Sigmoid colon (tissue), 7 donors: ENCODE measurements at places on chromosomes 1 and 21. TPM values are rescaled to one million over a fixed set of nuclear protein-coding genes. Genes with fewer than 3 reads are reported as not detected.

Gene HSPB7
- 60.5 TPM for total RNA-seq

Gene REN
- total RNA-seq = not detected

Gene LMNA
- total RNA-seq = 129 TPM

DNA sequence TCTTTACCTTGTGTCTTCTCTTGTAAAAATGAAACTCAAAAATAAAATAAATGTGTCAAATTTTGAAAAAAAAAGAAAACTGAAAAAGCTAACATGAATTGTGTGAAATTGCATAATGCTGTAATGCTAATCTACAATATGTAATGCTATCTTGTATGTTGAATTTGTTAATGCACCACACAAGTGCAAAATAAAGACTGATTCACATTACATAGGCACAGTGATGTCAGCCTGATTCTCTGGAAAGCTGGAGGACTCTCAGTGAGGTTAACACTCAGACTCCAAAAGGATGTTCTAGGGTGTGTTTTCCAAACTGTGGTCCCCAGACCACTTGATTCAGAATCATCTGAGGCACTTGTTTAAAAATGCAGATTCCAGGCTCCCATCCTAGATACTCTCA, 25.6 kb downstream of the SYT11 start:
- no peak for DNase-seq
- H3K4me3 ChIP-seq = no peak overlapping the region
- H3K27me3 ChIP-seq = no peaks in the 10 kb centered on the region

GRCh38 chr1:219058891-219059820, 114.5 kb upstream of the LYPLAL1 start:
- H3K27ac ChIP-seq = no peak overlapping the region
- H3K27me3 ChIP-seq = no peaks in the 10 kb centered on the region
- no peaks in the 10 kb centered on the region for H3K4me1 ChIP-seq
- no peak for DNase-seq

DNA sequence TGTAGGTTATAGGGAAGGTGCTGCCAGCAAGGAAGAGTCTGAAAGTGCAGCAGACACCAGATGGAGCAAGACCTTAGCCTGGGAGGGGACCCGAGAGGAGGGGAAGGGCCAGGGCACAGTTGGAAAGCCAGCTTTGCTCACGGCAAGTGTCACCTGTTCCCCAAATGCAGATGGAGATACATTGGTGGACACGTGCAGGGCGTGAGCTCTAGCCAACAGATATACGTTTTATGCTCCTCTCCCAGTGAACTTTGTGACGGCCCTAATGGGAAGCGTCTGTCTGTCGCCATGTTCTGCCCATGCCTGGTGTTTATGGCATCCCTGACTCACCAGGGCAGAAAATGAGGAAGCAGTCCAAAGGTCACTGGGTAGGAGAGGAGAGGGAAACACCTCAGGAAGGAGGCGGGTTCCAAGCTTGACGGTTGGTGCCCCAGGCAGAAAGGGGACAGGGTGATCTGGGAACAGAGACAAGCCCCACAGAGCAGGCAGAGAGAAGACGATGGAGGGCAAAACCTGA, 7.6 kb downstream of the GPA33 start:
- no peak for DNase-seq
- no peak overlapping the region for H3K4me3 ChIP-seq
- no peaks in the 10 kb centered on the region for H3K36me3 ChIP-seq
- H3K4me1 ChIP-seq = no peaks in the 10 kb centered on the region
- H3K27me3 ChIP-seq = no peaks in the 10 kb centered on the region

GRCh38 chr1:238562341-238562740, 671.6 kb upstream of the ZP4 start:
- no peak for DNase-seq
- H3K27ac ChIP-seq = no peak overlapping the region
- H3K4me3 ChIP-seq = no peak overlapping the region
- H3K36me3 ChIP-seq = no peaks in the 10 kb centered on the region
- H3K27me3 ChIP-seq = no peaks in the 10 kb centered on the region
- no peaks in the 10 kb centered on the region for H3K4me1 ChIP-seq

DNA sequence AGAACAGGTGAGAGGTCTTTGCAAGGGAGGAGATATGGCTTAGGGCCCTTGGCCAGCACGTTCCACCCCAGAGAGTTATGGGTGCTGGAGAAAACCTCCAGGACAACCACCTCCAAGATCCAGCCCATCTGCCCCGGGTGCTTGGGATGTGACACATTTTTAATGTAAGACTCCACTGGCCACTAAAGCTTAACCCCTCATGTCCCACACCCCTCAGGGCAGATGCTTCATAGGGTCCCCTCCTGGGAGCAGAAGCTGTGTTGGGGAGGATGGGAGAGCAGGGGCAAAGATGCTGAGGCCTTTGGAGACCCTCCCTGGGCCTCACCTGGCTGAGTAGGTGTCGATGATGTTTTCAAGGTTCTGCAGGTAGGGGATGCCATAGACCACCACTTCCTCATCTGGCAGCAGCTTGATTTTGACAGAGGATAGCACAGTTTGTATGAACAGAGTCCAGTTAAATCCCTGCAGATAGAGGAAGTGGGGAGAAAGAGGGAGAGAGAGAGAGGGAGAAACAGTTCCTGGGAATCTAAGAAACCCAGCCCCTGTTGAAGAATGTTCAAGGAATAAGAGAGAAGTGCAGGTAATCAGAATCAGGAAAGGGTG, 11.9 kb downstream of the PRXL2B start:
- no peak overlapping the region for H3K4me3 ChIP-seq
- DNase-seq = peak; percentile 33
- peaks cover 27% of the 10 kb centered on the region for H3K27me3 ChIP-seq
- H3K36me3 ChIP-seq = no peaks in the 10 kb centered on the region
- H3K27ac ChIP-seq = no peak overlapping the region
- no peaks in the 10 kb centered on the region for H3K4me1 ChIP-seq

GRCh38 chr21:16117851-16118590, 388.2 kb downstream of the USP25 start:
- no peak for DNase-seq
- H3K4me1 ChIP-seq = peaks cover 3% of the 10 kb centered on the region
- H3K27me3 ChIP-seq = no peaks in the 10 kb centered on the region
- H3K36me3 ChIP-seq = no peaks in the 10 kb centered on the region
